ENCODE measurements at places on chromosomes 3 and 15.

DNA sequence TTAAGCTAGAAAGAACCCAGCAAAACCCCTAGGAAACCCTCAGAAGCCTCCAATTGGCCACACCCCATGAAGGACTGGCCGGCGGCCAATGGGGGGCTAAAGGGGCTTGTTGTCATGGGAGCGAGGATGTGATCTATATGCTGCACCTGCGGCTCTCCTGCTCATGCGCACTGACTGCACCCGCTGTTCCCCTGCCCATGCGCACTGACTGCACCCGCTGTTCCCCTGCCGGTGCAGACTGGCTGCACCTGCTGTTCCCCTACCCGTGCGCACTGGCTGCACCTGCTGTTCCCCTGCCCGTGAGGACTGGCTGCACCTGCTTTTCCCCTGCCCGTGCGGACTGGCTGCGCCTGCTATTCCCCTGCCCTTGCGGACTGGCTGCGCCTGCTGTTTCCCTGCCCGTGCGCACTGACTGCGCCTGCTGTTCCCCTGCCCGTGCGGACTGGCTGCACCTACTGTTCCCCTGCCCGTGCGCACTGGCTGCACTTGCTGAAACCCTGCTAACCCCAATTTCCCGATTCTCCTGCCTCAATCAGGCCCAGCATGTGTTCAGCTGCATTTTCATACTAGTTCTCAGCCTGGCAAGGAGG, 16.8 kb upstream of the MCCC1 start:
- DNase-seq, result no peak

DNA sequence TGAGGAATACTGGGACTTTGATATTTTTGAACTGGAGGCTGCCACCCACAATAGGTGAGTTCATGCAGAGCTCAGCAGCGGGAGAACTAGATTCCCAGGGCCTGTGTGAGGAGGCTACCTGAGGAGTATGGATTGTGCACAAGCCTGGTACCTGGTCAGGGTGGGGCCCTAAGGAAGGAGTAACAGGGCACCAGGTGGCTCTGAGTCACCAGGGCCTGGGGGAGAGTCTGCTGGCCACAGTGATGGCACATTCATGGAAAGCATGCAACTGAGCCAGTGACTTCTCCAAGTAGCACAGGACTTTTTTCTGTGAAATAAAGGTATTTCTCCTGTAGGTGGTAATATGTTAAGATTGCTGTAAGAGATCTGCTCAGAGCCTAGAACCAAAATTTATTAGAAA, 134.4 kb downstream of the PDE8A start:
- DNase-seq, result no peak

- DNase-seq, result no peak
These were observed 87.0 kb upstream of the ST8SIA2 start for GRCh38 chr15:92306663-92307062.

DNA sequence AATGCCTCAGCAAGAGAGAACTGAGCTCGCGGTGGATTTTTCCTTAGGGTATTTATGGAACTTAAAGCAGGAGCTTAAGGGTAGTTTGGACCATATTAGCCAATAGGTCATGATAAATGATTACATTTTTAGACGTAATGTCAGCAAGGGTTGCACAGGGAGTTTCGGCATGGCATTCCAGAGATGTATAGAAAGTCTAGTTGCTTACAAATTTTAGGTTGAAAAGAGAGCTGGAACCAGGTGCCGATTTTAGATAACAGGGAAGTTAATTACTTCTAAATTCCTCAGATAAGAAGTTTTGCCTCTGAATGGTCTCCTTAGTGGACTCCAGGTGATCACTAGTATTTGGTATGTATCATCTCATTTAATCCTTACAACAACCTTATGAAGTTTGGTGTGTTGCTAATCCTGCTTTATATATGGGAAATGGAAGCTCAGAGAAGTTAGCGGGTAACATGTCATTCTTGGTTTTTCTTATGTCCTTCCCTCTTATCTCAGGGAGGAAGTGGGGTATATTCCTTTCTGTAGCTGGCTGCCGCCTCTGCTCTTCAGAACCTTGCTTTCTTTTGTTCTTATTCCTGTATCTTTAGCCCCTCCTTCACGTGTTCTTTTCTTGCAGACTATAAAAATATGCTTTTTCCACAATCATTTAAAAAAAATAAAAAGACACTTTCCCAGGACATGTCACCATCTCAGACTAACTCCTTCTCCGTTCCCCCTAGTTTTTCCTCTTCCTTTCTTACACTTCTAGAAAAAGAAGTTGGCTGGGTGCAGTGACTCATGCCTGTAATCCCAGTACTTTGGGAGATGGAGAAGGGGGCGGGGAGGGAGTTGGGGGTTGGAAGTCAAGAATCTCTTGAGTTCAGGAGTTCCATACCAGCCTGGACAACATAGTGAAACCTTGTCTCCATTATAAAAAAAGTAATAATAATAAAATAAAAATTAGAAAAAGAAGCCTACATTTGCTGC, 25.7 kb downstream of the IQGAP1 start:
- no peak for DNase-seq

- no peak for DNase-seq
These were observed 1158.8 kb downstream of the IGSF11 start for GRCh38 chr3:117875887-117876286.

- DNase-seq, result no peak
These were observed 65.9 kb upstream of the NTRK3 start for GRCh38 chr15:88322461-88322860.

DNA sequence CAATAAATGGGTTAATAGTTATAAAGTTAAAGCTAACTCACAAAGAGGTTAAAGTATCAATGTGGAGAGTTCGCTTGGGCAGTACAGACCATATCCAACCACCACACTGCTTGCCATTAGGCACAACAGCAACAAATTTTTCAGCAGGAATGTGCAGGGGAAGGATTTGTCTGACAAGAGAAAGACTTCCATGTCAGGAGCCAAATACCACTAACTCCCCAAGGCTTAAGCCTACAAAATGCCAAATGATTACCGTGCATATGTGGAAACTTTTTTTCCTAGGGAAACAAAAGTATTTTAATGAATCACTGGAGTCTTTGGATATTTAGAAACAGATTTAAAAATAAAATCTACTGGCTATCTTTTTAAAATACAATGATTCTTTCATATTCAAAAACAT, 8.1 kb downstream of the VGLL3 start:
- no peak for DNase-seq

DNA sequence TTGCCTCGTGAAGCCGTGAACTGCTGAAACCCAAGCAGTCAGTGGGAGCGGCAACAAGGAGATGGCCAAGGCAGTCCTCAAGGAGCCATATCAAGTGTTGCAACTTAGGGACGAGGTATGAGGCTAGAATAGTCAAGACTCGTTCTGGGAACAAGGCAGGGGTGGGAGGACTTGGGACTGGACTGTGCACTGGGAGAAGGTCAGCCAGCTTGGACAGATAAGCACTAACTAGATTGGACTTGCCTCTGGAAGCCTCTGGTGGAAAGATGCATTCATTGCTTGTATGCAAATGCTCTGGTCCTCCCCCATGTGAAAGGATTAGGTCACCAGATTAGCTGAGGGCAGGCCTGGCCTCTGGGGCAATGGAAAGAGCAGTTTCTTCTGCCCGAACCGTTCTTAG, 123.3 kb upstream of the CTNNB1 start:
- no peak for DNase-seq

DNA sequence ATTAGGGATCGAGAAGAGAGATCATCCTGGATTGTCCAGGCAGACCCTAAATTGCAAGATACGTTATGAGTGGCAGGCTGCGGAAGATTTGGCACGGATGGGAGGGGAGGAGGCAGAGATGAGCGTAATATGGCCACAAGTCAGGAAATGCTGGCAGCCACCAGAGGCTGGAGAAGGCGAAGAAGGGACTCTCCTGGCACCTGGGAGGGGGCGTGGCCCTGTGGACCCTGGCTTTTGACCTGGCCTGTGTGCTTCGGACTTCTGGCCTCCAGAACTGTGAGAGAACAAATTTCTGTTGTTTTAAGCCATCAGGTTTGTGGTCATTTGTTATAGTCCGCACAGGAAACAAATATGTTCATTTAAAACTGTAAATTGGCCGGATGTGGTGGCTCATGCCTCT, 31.9 kb upstream of the IGF1R start:
- DNase-seq, result no peak

DNA sequence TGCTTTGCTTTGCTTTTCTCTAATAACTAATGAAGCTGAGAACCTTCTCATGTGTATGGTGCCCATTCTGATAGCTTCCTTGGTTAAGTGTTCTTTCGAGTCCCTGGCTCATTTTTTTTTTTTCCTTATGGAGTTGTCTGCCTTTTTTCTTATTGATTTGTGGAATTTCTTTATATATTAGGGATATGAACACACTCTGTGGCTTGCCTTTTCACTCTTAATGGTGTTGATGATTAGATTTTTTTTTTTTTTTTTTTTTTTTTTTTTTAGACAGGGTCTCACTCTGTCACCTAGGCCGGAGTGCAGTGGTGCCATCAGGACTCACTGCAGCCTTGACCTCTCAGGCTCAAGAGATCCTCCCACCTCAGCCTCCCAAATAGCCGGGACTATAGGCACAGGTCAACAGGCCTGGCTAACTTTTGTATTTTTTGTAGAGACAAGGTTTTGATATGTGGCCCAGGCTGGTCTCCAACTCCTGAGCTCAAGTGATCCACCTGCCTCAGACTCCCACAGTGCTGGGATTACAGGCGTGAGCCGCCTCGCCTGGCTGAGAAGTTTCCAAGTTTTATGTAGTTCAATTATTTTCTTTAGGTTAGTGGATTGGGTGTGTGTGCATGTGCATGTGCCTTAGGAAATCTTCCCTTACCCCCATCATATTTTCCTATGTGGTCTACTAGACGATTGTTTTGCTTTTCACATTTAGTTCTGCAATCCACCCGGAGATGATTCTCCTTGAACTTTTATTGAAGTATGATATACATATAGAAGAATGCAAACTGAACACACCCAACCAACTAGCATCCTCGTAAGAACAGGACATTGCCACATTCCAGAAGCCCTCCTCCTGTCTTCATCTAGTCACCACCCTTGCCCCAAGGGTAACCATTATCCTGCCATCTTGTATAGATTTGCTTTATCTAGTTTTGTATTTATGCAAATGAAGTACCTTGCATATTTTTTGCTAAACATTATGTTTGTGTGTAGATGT, 1.7 kb upstream of the SNRPA1 start:
- no peak for DNase-seq

DNA sequence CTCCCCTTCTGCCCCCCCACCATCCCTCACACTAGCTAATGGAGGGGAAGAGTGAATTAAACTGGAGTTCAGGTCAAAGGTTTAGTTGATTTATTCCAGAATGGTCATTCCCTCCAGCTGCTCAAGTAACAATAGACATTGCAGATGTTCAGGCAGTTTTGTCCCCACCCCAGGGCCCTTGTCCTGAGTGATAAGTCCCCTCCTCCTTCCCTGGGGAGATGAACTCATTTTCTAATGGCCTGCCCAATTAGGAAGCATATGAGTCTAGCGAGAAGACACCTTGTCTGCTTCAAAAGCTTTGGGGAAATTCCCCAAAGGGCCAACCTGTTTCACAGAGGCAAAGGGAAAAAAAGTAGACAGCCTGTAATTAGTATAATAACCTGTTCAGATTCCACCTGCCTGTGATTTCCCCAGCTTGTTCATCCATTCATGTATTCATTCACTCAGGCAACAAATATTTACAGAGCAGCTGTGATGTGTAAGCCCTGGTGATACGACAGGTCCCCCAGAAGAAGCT, 165.3 kb downstream of the SHQ1 start:
- DNase-seq, result no peak

DNA sequence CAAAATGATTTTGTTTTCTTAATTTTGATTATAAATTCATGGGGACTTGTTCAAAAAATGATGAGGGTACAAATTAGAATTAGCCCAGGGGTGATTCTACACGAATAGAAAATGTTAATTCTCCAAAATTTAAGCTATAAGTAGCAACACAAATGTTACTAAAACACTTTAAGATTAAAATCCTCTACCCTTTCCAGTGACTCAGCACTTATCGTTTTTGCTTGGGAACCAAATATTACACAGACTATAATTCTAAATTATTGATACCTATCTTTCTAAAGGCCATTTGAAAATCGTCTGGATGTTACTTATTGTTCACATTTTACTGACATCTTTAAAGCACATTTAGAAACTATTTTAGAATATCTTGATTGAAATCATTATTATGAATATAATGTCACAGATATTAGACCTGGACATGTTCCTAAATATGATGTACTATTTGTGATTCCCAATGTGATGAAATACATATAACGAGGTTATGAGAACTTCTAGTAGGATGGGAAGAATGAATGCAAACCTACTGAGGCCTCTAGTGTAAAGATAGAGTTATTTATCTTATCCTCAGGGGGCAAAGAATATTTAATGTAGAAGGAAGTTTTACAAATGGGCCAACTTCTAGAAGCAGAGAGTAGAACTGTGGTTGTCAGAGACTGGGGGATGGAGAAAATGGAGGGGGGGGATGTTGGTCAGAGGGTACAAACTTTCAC, 132.0 kb upstream of the TP63 start:
- no peak for DNase-seq

GRCh38 chr3:147311716-147312115, 94.6 kb downstream of the ZIC4 start:
- no peak for DNase-seq

DNA sequence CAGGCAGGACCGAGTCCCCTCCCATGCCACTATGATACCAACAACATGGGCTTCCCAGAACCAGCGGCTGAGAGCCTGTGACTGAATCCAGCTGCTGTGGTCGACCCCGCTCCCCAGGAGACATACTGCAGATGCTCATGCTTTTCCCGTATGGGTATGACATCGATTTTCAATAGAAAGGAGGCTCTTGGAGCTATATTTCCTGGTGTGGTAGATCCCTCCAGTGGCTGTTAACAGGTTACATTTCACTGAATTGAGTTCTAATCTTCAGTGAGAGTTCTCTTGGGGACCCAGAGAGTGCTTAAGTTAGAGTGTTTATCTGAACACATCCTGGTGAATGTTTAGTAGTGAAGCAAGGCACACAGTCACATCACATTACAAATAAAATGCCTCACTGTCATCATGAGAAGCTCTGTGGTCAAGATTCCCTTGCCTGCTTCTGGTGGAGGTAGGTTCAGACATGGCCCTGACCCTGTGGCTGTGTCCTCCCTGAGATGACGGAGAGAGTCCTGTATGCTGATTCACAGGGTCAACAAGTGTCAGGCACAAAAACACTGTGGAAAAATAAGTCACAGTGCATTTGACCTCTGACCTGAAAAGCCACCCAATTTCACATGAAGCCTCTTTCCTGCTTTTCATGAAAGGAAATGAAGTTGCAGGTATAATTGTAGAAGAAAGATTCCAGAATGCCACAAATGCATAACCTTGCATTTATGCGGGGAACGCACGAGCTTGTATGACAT, 110.9 kb downstream of the GABRG3 start:
- no peak for DNase-seq

GRCh38 chr15:75214293-75215096, 12.8 kb downstream of the C15orf39 start:
- DNase-seq, result no peak

GRCh38 chr3:177811112-177811511, 613.8 kb upstream of the TBL1XR1 start:
- DNase-seq, result no peak

- DNase-seq, result no peak
These were observed 9.0 kb downstream of the TTC14 start for GRCh38 chr3:180611006-180611405.

DNA sequence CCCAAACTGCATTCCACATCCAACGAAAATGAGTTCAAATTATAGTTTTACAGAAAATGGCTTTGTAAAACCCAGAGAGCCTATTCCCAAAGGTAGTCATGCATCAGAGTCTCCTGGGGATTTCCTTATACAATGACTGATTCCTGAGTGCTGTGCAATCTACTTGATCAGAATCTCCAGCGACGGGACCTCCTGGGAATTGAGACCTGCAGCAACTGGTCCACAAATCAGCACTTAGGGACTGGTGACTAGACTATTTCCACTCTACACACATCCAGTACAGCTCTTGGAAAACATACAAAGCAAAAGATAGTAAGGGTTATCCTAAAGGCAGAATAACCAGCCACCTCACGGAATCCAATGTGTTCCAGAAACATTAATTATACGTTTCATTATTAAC, 871.0 kb upstream of the CFAP20DC start:
- DNase-seq, result no peak
